Stimulated activated CD4-positive, alpha-beta T cell treated with anti-CD3 and anti-CD28 coated beads, Interleukin-12 subunit alpha, Interleukin-12 subunit beta, amount 100 ng/mL, for 48 hours (primary cell): ENCODE measurements at places on chromosomes 11 and 22.

GRCh38 chr11:133814588-133815100 lies 30.7 kb downstream of the SPATA19 start:
- no peak for DNase-seq

GRCh38 chr11:94417386-94417987 lies 16.3 kb upstream of the GPR83 start:
- DNase-seq, result no peak

- DNase-seq, result no peak
Measured at GRCh38 chr11:2131371-2132236, 7.6 kb downstream of the IGF2 start.

- no peak for DNase-seq
Measured at GRCh38 chr11:83639995-83640758, 354.0 kb upstream of the CCDC90B start.

DNA sequence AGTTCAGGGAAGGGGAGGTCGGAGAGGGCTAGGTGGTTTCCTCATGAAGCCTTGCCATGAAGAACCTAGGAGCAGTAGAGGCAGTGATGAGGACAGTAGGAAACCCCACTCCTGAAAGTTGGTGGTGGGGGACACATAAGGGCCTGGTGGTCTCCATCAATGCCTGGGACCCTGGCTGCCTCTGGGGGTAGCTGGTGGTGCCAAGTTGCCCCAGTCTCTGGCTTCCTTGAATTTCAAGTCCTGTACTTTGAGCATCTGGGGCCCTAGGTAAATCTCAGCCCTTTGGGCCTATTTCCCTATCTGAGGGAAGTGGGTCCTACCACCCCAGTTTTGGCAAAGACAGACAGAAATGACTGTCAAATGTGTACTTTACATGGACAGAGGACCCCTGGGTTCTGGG lies 28.1 kb downstream of the AMPD3 start:
- DNase-seq, result no peak

DNA sequence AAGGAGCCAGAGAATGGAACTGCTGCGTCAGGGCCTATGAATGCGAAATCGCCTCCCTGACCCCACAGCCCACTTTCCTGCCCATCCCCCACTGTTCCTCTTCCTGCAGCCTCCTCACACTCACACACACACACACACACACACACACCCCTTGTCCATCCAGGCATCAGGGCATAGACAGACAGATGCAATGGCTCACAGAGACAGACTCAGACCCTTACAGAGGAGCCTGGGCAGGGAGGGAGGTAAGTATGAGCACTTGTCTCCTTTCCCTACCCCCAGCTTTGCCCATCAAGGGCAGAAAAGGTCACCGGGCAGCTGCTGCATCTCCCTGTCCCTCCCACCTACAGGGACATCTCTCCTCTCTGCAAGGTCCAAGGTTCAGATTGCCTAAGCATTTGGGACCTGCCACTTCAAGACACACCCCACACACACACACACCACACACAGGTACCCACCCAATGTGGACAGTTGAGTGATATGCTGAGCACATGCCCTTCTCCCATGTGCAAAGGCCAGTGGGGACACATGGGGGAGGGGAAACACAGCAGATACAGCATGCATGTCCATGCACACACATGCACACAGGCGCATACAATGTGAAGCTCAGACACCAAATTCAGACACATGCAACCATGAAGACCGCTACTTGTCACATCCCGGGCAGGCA lies 2.0 kb upstream of the NRXN2 start:
- no peak for DNase-seq

DNA sequence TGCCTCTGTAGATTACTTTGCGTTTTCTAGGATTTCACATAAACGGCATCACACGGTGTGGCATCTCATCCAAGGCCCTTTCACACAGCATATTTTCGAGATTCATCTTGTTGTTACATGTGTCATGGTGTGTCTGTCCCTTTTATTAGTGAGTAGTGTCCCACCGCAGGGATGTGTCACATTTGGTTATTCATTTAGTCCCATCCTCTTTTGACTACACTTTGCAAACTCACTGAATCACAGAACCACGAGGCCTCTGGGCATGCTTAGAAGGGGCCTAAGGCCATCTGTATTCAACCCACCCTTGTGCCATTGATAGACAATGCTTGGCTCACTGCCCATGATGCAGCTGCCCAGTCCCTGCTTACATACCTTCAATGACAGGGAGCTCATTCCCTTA lies 4.2 kb upstream of the RAC2 start:
- no peak for DNase-seq

DNA sequence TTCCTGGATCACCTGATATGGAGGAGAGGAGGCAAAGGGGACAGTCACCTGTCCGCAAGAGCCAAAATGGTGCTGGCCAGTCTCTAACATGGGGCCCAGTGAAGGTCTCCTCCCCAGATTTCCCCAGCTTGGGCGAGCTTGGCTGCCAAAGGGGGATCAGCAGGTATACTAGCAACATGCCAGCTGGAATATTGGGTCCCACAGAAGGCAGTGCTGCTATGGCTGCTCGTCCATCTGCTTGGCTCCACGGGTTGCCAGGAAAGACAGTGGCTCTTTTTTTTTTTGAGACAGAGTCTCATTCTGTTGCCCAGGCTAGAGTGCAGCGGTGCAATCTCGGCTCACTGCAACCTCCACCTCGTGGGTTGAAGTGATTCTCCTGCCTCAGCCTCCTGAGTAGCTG lies 12.7 kb upstream of the KAT5 start:
- DNase-seq, result no peak

DNA sequence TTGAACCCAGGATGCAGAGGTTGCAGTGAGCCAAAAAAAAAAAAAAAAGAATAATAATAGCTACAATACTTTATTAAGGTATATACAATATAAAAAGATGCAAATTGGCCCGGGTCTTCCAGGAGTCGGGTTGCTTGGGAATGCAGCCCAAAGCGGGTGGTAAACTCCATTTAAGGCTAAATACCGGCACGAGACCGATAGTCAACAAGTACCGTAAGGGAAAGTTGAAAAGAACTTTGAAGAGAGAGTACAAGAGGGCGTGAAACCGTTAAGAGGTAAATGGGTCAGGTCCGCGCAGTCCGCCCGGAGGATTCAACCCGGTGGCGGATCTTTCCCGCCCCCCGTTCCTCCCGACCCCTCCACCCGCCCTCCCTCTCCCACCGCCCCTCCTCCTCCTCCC lies 143.3 kb downstream of the DLG2 start:
- no peak for DNase-seq

DNA sequence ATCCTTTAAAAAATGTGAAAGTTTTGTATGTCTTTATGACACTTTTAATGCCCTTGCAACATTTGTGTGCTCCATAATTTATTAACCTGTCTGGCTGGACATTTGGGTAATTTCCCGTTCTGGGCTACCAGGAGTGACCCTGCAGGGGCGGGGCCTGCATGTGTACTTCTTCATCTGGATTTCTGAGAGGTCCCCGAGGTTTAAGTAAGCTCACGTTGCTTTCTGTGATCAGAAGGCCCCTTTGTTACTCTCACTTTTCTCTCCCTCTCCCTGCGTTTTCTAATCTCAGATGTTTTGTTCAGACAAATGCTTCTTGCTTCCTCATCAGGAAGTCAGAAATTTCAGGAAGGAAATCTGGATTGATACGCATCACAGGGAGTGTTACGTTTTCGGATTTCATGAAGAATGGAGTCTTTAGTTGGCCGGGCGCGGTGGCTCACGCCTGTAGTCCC lies 78.9 kb upstream of the CRYBB3 start:
- DNase-seq, result no peak

GRCh38 chr22:45318558-45319323 lies 9.0 kb downstream of the FAM118A start:
- DNase-seq, result no peak

- DNase-seq, result no peak
Measured at GRCh38 chr11:80297858-80298632, 857.2 kb upstream of the TENM4 start.

DNA sequence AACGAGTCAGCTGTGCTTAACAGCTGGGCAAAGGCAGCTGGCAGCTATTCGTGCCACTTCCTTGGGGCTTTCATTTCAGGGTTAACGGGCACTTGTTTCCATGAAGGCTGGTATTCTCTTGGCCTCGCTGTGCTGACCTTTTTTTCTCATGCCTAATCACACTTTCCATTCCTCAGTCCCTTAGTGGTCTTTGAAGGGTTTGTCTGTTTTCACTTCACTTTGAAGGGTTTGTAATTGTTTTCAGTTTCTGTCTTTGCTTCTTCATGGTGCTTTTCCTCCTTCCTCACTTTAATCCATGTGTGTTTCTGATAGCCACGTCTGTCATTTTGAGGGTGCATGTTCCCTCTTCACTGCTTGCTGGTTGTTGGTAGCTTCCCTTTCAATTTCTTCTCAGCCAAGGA lies 24.6 kb downstream of the PPIL2 start:
- no peak for DNase-seq

DNA sequence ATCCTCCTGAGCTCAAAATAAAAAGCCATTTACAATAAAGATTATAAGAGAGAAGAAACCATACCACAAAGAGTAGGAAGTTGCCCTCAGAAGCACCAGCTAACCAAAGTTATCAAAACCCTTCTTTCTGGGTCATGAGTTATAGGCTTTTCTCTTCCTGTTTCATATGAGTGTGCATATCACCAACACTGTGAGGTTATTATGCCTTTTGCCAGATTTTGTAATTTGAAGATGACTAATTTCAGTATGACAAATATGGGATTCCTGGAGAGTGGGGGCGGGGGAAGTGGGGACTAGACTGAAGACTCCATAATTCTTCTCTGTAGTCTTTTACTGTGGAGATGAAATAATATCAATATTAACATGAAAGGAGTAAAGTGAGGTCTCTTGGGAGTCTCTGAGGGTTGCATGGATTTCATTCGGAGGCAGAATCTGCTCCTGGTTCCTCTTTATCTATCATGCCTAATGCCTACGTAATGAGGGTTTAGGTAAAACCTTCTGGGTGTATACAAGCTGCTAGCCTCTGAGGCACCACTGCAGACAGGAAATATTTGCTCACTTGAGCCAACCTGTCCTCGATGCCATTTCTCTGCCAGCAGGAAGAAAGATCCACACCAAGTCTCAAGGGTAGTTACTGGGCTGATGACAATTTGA lies 2.1 kb downstream of the LPXN start:
- peak; percentile 72 for DNase-seq

DNA sequence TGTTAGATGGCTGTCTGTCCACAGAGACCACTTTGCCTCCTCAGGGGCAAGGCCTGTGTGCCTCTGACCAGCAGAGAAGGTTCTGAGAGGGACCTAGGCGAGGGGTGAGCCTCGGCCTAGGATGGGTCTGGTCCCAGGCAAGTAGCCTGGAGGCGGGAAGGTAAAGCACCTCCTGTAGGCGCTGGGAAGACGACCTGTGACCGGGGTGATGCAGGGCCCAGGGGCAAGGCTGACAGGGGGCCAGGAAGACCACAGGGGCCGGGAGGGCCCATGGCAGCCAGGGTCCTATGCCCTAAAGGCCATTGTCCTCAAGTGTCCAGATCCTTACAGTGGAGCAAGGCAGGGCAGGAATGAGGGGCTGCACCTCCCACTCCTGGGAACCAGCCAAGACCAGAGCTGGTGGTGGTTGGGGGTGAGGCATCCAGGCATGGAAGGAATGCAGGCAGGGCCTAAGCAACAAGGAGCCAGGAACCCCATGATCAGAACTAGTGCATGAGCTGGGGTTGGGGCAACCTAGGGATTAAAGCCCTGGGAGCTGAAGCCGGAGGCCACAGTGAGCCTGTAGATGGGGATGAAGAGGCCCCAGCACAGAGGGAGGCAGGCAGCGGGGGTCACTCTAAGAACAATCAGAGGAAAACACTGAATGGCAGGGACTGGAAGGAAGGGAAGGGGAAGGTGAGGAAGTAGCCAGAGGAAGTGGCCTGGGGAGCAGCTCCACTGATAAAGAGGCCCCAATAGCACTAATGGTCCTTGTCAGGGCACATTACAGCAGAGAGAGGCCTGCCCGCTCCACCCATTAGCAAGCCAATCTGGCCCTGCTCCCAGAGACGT lies 32.9 kb upstream of the KLHL35 start:
- DNase-seq, result no peak

DNA sequence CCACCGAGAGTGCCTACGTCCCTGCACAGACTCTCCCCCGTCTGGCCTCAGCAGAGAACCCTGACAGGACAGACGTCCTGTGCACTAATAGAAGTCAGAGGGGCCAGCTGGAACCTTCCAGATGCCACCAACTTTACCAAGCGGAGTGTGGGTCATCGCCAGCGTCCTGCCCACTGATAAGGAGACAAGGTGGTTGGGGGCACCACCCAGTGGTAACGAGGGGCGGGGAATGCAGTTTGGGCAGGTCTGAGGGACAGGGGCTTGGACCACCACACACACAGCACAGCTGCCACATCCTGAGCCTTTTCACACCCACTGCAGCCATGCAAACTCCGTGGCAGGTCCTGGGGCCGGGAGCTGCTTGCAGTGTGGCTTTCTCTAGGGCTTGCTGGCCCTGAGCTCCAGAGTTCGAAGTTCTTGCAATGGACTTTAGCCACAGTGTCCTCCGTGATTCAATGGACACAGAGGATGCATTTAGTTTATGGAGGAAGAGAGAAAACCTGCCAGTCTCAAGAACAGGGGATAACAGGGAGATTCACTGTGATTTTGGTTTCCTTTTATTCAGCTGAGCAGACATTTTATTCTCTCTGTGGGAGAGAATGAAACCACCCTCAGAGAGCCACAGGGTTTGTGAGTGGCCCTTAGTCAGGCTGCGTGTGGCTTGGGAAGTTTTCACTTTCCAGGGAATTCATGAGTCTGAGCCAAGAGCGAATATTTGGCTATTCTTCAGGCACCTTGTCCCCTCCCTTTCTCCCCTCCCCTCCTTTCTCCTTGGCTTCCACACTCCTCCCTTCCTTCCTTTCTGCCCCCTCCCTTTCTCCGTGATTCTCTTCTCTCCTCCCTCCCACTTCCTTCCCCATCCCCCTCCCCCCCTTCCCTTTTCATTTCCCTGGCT lies 13.1 kb downstream of the MRGPRG start:
- no peak for DNase-seq

- DNase-seq, result peak; percentile 25
Measured at GRCh38 chr11:36469063-36469462, 41.0 kb downstream of the TRAF6 start.

GRCh38 chr22:22810018-22810427 lies 77.6 kb upstream of the IGLL5 start:
- DNase-seq, result peak; percentile 65

DNA sequence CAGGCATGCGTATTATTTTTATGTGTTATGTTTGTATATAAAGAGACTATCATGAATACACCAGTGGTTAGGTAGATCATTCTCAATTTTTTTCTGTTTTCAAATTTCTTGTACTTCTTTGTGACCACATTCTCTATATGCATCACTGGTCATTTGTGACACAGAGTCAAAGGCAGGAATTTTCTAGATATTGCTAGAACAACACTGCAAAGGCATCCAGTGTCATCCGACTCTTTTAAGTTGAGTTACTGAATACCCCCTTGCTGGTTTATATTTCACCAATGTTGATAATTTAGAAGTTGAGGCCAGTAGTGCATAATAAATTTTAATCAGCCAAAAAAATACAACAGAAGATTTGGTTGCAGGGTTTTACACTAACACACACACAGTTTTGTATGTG lies 351.8 kb downstream of the CASP12 start:
- no peak for DNase-seq

DNA sequence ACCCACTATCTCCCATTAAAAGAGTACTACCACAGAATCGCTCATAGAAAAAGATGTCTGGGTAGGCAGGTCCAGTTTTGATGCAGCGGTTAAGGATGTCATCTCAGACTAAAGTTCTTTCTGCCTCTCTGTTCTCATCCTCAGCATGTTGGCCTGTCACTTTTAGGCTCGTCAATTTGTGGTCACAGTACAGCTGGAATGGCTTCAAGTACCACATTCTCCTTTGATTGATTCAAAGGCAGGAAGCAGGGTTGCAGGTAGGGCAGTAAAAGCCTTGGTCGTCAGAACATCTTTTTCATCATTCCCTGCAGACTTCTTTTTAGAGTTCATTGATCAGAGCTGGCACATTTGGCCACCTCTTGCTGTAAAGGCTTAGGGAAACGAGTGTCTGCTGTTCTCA lies 28.7 kb downstream of the SDHD start:
- DNase-seq, result no peak
